ENCODE measurements at places on chromosomes 11 and 22.

DNA sequence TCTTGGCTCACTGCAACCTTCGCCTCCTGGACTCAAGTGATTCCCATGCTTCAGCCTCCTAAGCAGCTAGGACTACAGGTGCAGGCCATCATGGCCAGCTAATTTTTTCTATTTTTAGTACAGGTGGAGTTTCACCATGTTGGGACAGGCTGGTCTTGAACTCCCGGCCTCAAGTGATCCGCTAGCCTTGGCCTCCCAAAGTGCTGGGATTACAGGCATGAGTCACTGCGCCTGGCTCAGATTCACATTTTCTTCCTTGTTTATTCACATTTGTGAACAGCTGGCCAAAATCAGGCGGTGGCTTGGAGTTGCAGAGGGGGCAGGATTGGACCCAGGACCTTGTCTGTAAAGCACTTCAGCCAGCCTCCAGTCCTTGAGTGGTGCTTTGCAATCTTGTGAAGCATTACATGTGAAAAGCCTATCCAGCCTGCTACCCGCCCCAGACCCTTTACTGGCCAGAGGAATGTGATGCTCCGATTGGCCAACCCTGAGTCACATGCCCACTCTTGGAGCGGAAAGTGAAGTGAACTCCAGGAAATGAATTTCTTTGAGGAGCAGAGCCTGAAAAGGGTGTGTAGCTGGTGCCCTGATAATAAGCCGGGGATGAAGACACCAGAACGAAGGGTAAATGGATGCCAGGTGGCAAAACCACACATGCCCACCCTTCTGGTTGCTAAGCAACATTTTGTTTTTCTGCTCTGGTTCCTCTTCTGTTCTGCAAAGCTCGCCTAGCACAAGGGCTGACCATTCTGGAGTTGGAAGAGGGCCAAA lies 62.6 kb upstream of the PTPRJ start:
- no peak for DNase-seq

- no peak for DNase-seq
These were observed 7.3 kb downstream of the KCNJ1 start for GRCh38 chr11:128859563-128860441.

- no peak for DNase-seq
These were observed 32.7 kb downstream of the FLI1 start for GRCh38 chr11:128726458-128727139.

- DNase-seq = no peak
These were observed 3.8 kb downstream of the SELENOO start for GRCh38 chr22:50204571-50204970.

DNA sequence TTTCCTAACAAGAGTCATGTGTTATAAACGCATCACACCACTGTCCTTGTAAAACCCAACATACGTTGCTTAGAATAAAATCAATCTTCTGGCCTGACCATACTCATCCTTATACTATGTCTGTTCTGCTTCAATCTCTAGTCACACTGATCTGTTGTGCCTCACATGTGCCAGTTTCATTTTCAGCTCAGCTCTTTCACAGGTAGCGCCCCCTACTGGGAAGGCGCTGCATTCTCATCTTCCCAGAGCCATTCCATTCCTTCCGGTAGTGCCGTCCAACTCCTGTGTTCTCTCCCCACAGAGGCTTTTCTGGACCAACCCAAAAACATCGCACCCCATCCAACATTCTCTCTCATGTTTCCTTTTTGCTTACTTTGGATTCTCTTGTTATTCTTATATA lies 22.2 kb downstream of the CASP5 start:
- no peak for DNase-seq

DNA sequence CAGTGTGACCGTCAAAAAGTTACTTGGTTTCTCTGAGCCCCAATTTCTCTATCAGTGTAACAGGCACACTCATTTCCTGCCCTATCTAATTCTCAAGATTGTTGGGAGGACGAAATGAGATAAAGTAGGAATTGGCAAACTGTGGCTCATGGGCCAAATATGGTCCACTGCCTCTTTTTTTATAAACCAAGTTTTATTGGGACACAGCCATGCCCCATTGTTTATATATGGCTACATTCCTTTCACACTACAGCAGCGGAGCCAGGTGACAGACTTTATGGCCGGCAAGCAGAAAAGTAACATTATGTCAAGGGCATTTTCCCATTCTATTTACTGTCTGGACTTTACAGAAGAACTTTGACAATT lies 116.7 kb upstream of the TIMP3 start:
- DNase-seq = no peak

DNA sequence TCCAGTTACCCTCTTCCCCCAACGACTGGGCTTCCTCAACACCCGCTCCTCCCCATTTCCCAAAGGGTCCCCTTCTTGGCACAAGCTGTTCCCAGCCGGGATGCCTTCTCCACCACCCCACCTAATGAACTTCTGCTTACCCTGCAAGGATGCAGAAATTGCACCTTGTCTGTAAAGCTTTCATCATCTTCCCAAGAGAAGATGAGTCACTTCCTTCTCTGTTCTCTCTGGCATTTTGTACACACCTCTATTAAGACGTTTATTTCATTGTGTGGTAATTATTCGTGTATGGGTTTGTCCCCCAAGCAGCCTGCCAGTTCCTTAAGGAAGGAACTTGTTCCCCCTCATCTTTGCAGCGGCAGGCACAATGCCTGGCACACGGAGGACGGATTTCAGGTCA lies 351.1 kb downstream of the CADM1 start:
- no peak for DNase-seq

All from caudate nucleus (tissue), 63 donors.